ENCODE measurements at places on chromosomes 11 and 22. TPM values are rescaled to one million over a fixed set of nuclear protein-coding genes. Genes with fewer than 3 reads are reported as not detected.

The C11orf87 gene
- not detected for total RNA-seq

The TUB gene
- not detected for total RNA-seq

DNA sequence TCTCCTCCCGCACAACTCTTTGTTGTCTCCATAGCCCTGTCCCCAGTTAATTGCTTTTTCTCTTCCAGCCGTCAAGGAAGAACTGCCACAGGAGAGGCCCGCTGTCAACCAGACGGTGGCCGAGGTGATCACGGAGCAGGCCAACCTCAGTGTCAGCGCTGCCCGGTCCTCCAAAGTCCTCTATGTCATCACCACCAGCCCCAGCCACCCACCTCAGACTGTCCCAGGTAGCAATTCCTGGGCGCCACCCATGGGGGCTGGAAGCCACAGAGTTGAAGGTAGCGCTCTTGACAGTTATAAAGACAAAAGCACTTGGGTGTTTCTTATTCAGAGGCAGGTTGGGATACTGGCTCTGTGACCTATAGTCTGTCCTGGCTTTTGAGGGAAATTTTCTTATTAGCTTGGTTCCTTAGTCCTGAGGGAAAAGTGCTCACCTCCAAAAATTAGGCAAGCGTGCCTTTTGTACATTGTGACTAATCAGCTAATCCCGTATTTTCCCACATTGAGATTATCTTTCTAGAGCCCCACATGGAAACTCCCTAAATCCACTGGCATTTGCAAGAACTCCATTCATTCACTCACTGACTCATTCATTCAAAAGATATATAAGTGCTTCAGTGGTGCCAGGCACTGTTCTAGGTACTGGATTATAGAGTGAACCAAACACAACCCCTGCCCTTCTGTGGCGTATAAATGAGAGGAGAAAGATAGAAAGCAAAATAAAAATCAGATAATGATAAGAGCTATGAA lies 65.9 kb downstream of the KREMEN1 start:
- DNase-seq, result no peak

- no peak for DNase-seq
Observed at GRCh38 chr22:29299136-29299900, 7.1 kb upstream of the GAS2L1 start.

DNA sequence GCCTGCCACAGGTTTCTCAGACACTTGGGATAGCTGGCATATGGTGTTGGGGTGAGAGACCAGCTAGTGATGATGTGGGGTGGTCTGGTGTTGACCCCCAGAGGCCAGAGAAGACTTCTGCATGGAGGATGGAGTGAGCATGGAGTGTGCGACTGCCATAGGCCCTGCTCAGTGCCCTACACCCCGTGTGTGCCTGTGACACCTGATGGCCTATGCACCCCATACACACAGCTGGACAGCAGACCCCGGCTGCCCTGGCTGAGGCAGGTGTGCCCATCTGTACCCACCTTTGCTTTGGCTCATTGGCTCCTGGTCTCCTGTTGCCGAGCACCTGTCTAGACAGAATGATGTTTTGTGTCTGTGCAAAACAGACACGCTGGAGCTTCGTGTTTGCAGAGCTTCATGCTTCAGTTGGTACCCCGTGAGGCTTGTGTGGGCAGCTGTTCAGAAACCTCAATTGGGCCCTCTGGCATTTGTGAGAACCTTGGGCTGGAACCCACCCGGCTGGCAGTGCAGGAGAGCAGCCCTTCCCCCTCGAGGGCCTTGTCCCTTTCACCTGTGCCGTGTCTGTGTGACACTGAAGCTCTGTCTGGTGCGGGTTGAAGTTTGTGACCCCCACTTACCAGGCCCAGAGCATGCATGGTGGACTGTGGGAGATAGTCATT lies 27.6 kb downstream of the BCR start:
- DNase-seq, result no peak
